Immature natural killer cell (primary cell): ENCODE measurements at places on chromosomes 1 and 21.
A peak's percentile ranks its signal among the peaks of the same experiment; 100 is the strongest.

DNA sequence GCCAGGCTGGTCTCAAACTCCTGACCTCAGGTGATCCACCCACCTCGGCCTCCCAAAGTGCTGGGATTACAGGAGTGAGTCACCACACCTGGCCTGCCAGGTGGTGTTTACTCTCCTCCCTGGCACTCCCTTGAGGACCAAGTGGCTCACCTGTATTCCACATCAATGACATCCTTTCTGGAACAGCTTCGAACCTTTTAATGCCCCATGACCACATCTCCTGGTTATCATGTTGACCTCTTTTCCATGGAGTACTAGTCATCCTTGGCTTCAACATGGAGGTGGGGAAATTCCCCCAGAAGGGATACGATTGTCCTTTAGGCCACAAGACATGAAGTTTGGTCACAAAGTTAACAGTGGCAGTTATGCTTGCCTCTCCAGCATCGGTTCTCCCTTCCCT lies 66.9 kb downstream of the CDC7 start:
- DNase-seq, result no peak

DNA sequence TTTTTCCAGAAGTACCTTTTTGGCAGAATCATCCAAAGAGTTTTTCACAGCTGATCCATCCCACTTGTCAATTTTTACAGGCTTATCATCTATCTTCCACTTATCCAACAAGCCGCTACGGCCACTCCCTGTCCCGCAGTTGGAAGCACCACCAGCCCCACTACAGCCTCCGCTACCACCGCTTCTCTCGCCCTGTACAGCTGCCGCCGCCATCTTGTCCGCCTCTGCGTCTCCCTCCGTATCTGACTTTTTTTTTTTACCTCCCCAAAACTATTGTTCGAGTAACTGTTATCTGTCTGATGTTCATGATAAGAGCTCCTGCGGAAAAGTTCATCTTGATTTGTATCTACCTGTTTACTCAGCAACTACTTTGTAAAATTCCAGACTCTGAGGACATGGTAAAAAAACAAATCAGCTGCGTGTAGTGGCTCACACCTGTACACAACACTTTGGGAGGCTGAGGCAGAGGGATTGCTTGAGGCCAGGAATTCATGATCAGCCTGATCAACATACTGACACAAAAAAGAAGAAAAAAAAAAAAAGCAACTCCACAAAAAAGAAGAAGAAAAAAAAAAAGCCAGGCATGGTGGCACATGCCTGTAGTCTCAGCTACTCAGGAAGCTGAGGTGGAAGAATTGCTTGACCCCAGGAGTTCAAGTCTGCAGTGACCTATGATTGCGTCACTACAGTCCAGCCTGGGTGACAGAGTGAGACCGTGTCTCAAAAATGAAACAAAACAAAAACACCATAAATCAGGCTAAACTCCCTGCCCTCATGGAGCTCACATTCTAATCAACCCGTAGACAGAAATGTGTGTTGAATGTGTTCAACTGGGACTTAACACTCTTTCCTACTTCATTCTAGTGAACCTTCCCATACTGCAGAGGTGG lies 8.0 kb upstream of the EYA3 start:
- no peak for DNase-seq

DNA sequence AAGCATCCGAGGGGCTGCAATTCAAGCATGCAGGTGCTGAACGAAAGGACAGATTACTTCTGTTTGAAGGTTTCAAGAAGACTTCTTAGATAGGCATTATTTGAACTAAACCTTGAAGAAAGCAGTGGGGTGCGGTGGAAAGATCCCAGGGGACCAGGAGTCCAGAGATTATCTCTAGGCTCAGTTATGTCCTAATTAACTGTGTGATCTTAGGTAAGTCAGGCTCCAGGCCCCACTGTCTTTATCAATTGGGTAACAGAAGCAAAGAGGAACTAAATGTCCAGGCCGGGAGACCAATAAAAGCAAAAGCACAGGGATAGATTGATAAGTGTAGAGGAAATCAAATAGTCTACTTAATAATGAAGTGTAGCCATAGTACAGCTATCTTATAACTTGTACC lies 72.9 kb upstream of the CDC42BPA start:
- DNase-seq, result no peak

- DNase-seq, result no peak
These were observed 228.4 kb downstream of the SEC16B start for GRCh38 chr1:177741476-177741875.

- peak; percentile 59 for DNase-seq
These were observed 7.8 kb downstream of the DIPK1A start for GRCh38 chr1:92953491-92953890.

DNA sequence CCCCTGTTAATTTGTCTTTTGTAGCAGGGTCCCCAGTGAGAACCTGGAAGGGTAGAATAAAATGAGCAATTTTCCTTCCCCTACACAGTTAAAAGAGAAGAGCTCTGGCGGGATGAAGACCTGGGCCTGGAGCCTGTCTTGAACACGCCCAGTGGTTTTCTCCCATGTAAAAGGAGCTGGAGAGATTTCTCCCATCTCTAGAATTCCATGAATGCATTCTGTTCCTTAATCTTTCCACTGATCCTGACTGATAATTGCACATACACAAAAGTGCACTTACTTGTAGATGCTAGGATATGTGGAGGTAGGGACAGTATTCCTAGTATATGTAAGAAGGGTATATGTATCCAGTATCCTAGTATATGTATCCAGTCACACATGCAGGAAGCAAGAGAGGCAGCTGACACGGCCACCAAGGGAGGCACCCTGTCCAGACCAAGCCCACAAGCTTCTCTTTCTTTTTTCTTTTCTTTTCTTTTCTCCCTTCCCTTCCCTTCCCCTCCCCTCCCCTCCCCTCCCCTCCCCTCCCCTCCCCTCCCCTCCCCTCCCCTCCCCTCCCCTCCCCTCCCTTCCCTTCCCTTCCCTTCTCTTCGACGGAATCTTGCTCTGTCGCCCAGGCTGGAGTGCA lies 11.9 kb upstream of the PKNOX1 start:
- no peak for DNase-seq

- peak; percentile 47 for DNase-seq
These were observed 101.2 kb downstream of the AKT3 start for GRCh38 chr1:243748706-243749283.
